ENCODE measurements at places on chromosomes 3 and 15.
A peak's percentile ranks its signal among the peaks of the same experiment; 100 is the strongest.

DNA sequence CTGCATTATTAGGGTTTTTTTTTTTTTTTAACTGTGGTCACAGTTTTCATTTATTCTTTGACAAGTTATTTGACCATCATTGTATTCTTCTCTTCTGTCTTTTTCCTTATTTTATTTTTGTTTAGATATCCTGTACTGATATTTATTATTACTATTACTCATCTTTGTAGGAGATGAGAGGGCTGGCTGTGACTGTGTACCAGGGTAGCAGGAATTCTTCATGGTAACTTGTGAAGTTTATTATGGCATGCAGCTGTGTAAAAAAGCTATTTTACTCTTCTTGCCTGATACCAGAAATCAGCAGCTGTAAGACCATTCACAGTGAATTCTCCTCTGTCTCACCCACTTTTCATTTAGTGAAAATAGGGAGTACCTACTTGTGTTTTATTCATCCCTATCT, 44.5 kb downstream of the ATP6V1A start:
- DNase-seq: no peak

DNA sequence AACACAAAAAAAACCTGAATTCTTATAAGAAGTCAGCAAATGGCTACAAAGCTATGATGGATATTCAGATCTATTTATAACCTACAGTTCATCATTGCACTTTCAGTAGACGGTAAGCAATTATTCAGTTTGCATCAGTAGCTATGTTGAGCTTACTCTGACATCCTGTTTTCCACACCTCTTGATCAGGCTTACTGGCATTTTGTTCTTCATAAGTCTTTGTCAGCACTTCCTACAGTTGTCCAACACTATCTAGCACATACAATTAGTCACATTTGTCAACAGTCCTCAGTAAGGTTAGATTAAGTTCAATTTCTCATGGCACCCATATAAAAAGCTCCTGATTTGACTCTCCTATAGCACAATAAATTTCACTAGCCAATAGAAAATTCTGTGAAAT, 71.2 kb upstream of the ST3GAL6 start:
- peak; percentile 44 for DNase-seq

DNA sequence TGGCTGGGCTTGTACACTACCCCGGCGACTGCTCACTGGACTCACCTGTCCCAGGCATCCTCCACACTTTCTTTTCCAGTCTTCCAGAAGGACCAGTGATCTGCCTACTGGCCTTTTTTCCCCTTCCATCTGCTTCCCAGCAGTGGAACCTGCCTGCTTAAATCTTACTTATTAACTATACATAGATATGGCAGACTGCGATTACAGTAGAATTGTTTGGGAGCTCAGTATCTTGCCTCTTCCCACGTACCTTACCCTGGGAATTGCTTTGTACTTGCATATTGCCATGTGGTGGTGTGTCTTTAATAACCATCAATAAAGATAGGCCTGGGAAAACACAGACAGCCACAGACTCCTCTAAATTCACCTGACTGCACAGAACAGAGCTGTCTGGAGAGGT, 11.8 kb upstream of the HES1 start:
- DNase-seq: no peak

GRCh38 chr3:145170121-145170520, 990.9 kb downstream of the PLOD2 start:
- DNase-seq: no peak

- no peak for DNase-seq
Observed at GRCh38 chr15:66251065-66251789, 2.3 kb downstream of the MEGF11 start.

GRCh38 chr3:184648636-184649035, 63.2 kb downstream of the MAGEF1 start:
- DNase-seq: no peak

DNA sequence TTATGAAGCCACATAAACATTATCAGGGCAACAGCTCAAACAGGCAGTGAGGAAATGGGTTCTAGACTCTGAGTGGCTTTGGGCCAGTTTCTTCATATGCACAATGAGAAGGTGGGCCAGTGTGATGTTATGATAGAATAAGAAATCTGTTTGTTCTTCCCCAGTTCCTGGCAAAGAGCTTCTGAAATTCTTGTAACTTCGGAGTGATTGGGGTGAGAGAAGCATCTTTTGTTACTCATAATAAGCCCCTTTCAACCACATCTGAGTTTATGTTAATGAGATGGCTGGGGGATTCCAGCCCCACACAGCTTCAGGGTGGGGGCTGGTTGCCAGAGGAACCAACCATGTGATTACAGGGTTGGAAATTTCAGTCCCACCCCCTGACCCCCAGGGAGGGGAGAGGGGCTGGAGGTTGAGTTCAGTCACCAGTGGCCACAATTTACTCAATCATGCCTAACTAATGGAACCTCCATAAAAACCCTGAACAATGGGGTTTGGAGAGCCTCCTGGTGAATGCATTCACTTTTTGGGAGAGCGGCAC, 57.0 kb upstream of the FRMD4B start:
- DNase-seq: no peak

GRCh38 chr3:42085641-42086376, 5.3 kb upstream of the TRAK1 start:
- no peak for DNase-seq

GRCh38 chr3:4290272-4290893, 12.8 kb upstream of the SETMAR start:
- peak; percentile 19 for DNase-seq

- DNase-seq: no peak
Observed at GRCh38 chr3:69879051-69879450, 120.5 kb upstream of the SAMMSON start.

DNA sequence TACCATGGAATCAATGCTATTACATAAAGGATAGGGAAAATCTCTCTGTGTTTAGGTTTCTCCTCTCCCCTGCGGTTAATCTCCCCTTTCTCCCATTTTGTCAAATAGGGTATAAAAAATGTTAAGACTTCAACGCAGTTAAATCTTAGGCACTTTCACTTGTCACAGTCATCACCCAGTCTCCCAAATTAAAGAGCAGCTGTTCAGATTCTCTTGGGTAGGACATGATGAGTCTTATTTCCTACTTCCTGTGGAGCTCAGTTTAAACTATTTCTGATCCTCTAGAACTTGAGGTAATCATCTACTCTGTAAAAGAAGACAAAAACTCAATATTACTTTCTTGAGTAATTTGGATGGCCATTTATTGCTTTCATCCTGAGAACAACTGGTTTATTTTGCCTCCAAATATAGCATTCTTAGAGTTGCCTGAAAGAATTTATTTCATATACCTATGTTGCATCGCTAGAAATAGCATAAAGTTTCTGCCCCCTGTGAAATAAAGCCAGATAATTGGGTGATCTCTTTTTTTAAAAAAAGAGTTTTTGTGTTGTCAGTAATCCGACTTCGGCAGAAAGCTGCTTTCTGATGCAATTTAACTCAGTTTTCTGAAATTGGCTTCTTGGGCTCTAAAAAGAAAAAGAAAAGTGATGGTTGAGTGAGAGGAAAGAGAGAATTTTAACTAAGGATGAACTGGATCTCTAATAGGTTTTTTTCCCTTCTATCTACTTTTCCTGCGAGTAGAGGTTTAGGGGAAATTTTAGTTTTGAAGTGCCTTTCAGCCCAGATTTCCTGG, 20.7 kb downstream of the RAP2B start:
- no peak for DNase-seq

- DNase-seq: no peak
Observed at GRCh38 chr3:20055020-20055775, 15.0 kb downstream of the KAT2B start.

GRCh38 chr15:59917504-59918157, 86.5 kb upstream of the FOXB1 start:
- DNase-seq: peak; percentile 65

DNA sequence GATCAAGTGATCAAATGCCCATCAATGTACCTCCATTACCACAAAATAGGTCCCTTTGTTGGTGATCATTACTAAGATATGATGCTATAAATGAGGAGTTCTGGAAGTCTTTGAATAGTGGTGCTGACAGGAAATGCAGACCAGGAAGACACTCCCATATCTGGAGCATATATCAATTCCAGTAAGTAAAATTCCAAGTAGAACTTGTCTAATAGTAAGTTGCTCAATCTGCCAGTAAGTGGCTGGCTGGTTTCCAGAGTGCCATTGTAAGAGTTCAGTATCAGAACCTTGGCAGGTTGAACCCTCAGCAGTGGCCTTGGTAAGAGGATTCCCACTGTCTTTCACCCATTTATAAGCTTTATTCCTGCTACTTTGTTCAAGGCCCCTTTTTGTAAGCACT, 379.9 kb upstream of the RBMS3 start:
- no peak for DNase-seq

DNA sequence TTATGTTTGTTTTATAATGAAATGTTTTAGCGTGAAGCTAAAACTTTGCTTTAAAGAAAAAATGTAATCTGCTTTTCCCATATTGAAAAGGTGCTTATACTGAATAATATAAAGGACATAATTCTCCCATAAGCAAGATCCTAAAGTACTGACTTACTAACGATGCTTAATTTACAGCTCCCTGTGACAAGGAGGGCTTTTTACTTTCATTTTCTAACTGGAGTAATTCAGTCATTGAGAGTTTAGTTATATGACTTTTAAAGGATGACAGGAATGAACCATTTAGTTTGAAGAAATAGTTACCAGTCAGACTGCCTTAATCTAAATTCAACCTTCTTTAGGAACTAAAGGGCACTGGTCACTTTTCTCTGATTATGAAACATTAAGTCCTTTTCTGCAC, 19.3 kb upstream of the ZPLD1 start:
- peak; percentile 40 for DNase-seq

DNA sequence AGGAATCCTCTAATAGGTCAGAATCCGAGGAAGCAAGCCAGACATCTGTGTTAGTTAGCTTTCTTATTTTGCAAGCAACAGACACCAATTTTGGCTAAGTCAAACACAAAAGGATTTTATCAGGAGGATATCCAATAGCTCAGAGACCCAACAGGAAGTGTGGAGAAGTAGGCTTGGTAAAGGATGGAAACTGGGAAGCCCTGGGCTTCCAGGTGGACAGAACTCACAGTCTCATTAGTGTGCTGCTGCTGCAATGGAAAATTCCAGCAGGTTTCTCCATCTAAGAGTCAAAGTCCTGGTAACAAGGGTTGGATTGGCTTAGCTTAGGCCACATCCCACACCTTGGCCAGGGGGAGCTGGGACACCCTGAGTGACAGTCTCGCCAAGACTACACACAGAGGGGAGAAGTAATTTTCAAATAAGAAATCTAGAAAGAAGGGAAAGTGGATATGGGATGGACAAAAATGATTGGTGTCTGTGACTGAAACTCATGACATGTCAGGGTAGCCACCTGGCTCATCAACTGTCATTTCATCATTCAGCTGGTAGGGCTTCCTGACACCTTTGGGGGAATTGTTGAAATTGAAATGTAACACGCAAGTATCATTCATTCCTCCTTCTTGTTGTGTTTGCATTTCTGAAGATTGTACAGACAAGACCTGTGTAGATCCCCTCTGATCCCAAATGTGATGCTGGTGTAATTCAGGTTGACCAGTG, 158.6 kb downstream of the THSD4 start:
- peak; percentile 16 for DNase-seq

DNA sequence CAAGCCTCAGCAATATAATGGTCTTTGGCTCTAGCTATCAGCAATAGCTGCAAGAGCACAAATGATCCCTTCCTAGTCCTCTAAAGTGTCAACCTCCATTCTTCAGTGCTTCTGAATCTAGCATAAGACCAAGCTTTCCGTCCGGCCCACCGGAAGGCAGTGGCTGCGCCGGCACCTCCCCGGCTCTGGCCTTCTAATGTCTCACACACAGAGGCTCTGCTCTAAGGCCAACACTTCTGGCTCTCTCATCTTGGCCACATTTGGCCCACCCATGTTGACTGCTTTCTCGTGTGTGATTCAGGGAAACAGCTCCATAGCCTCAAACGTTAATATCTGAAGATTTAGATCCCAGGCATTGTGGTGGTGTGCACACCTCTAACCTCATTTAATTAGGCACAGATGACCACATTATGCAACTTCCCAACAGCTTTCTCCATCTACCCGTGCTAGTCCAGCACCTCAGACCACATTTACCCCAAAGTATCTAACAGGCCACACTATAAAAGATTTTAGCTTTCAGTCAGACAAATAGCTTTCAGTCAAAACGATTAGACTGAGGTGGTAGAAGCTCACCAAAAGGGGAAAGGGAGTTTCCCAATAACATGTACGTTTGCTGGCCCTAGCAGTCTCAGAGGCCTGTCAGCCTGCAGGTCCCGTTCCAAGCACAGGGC, 19.3 kb downstream of the SLC51A start:
- DNase-seq: no peak

DNA sequence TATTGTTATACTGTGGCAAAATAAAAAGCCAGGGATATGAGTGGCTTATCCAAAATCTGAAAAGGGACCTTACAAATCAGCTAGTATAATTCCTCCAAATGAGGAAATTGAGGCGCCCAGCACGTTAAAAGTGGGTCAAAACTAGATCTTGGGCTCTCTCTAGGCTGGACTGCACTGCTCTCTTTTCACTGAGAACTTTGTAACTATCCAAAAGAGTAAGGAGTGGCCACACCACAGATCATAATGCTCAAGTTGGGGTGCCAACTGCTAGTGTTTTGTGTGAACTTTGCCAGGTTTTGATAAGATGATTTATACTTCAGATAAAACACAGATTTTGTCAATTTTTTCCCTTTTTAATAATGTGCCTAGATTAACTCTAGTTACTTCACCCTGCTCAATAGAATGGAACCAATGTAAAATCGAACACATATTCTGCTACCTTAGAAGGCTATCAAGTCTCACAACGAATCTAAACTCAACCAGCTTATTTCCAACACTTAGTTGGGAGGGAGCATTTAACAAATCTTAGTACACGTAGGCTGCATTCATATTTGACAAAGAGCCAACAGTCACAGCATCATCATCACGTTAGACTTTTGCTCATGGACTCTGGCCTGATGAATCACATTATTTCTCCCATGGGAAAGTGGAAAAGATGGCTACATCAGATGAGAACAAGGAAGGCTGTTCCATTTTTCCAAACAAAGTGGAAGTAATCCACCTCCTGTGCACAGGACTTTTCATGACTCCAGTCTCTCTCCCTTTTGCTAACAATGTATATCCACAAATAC, 64.4 kb downstream of the ABI3BP start:
- DNase-seq: peak; percentile 58

- peak; percentile 60 for DNase-seq
Observed at GRCh38 chr3:12175137-12175593, 16.5 kb upstream of the TIMP4 start.

- DNase-seq: no peak
Observed at GRCh38 chr3:16262174-16262573, 2.6 kb downstream of the DPH3 start.

GRCh38 chr15:39752991-39753390, 29.6 kb downstream of the FSIP1 start:
- no peak for DNase-seq

DNA sequence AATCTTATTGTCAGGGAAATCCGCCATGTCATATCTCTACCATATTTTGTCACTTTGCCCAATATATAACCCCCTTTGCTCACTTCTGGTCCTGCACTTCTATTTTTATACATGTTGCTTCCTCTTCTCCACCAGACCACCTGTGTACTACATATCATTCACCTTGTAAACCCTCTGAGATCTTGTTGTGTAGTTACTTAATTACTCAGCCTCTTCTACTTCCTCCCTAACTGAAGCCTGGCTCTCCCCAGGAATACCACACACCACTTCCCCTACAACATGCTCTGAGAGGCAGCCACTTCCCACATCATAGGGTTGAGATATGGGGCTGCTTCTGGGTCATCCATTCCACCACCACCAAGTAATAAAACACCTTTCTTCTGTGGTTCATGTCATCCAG, 10.0 kb downstream of the HEXA start:
- no peak for DNase-seq
